ENCODE measurements at places on chromosomes 1 and 21. TPM values are rescaled to one million over a fixed set of nuclear protein-coding genes. Genes with fewer than 3 reads are reported as not detected.

DNA sequence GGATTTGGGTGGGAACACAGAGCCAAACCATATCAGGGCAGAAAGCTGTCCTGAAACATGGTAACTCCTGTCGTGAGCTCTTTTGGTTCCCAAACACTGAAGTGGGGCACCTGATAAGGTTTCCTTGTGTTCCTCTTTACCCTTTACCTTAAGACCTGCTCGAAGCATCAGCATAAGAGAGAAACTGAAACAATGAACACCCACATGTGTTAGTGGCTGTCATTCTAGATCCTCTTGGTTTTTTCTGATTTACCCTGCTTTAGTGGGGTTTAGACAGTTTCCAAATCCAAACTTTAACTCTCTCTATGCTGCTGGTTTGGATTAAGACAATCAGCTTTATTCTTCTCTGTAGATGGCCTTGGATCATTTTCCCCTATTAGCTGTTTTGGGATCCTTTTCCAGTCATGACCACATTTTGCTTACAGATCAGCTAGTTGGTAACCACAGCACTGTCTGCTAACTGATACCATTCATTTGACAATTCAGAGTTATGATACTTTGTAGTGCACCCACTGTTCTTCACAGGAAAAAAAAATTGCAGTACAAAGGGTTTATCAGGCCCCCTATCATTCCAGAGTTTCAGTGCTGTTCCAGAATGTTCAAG is 975 bp upstream of the MNDA start:
- no peak for DNase-seq

- DNase-seq, result no peak
Measured at GRCh38 chr1:85756864-85757263, 48.6 kb upstream of the ZNHIT6 start.

DNA sequence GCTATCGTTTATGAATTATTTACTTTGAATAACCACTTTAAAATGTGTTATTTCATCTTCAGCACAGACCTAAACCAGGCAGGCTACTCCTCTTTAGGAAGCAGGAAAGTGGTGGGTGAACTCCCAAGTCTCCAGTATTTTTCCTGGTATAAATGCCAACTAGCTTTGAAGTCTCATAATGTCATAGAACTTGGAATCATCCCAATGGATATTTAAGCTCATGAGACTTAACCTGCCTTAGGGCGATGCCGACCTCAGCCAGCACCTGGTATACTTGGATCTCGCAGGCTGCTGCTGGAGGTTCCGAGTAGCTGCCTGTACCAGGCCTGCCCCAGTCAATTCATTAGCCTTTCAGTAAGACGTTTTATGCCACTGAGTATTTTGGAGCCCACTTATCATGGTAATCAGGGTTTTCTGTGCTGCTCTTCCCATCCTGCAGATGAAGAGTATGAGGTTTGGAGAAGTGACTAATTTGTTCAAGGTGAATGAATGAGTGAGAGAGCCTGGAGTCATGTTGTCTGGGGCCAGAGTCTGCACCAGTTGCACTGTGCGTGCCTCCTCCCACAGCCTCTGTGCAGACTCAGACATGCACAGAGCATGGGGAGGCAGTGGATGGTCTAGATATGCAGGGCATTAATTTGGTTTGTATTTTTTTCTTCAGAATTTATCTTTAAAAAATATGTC is 34.9 kb downstream of the VANGL1 start:
- no peak for DNase-seq

GRCh38 chr1:51328926-51329325 is 1.4 kb downstream of the TTC39A start:
- no peak for DNase-seq

DNA sequence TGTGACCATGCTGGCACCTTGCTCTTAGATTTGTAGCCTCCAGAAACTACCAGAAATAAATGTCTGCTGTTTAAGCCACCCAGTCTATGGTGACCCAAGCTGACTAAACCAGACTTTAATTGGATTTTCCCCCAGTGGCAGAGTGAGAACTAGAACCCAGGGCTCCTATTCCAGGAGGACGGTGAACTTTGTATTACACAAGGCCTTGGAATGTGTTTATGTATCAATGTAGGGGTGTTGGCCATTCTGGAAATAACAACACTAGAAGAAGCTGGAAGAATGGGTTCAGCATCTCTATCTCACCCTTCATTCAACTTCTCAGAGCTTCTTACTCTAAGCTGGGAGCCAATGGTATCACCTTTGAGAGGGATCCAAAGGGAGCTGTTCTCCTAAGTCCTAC is 37.0 kb downstream of the ARHGEF11 start:
- no peak for DNase-seq

DNA sequence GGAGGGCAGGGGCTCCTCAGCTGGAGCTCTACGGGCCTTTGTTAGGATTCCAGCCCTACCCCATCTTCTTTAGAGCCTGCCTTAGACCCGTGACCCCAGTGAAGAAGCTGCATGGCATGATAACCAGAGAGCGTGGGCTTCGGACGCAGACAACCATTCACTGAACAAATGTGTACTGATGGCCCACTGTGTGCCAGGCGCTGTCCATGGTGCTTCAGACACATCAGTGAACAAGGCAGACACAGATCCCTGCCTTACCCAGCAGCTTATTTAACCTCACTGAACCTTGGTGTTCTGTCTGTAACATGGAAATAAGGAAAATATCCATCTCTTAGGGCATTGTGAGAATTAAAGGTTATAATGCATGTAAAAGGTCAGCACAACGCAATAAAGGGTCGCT is 9.5 kb downstream of the CHIT1 start:
- DNase-seq, result no peak

GRCh38 chr1:25433389-25434186 is 2.9 kb downstream of the MACO1 start:
- no peak for DNase-seq

DNA sequence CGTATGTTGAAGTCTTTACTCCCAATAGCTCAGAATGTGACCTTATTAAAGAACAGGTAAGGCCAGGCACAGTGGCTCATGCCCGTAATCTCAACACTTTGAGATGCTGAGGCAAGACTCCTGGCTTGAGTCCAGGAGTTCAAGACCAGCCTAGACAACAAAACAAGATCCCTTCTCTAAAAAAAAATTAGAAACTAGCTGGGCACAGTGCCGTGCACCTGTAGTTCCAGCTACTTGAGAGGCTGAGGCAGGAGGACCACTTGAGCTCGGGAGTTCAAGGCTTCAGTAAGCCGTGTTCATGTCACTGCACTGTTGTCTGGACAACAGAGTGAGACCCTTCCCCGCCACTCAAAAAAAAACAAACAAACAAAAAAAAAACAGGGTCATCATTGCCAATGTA is 171.3 kb downstream of the RERE start:
- no peak for DNase-seq

- no peak for DNase-seq
Measured at GRCh38 chr1:246295968-246296367, 211.1 kb downstream of the SMYD3 start.

- DNase-seq, result no peak
Measured at GRCh38 chr1:57824535-57824934, 400.7 kb upstream of the DAB1 start.

DNA sequence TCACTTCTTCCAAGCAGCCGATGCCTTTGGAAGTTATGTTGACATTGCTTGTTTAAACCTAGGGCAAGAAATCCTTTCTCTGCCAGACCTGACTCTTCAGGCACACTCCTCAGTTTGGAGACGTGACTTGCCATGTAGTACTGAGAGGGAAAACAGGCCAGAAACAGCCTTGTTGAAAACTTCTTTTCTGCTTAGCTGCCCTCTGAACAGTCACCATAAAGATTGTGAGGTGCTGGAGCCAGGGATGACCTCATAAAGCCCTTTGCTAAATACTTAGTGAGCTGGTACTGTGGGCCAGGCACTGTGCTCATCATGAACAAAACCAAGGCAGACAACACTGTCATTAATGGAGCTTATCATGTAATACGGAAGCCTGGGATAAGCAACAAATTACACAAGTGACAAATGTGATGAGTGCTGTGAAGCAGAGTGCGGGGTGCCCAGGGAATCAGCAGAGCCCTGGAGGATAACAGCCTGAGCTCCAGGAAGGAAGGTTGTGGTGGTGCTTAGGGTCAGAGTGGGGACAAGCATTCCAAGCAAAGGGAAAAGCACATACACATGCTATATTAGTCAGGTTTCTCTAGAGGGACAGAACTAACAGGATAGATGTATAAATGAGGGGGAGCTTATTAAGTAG is 42.4 kb downstream of the MTARC1 start:
- no peak for DNase-seq

- DNase-seq, result no peak
Measured at GRCh38 chr1:145716641-145717345, 2.5 kb upstream of the CD160 start.

The GSTM2 gene
- 75.6 TPM for total RNA-seq

The CRYBG2 gene
- total RNA-seq, result 67.7 TPM
